ENCODE measurements at places on chromosomes 5 and 9.

GRCh38 chr5:114363837-114364236 lies 2.0 kb downstream of the KCNN2 start:
- DNase-seq, result no peak

- DNase-seq, result no peak
Measured at GRCh38 chr9:37455884-37456647, 9.2 kb downstream of the ZBTB5 start.

- no peak for DNase-seq
Measured at GRCh38 chr9:101271102-101271501, 113.7 kb downstream of the BAAT start.

DNA sequence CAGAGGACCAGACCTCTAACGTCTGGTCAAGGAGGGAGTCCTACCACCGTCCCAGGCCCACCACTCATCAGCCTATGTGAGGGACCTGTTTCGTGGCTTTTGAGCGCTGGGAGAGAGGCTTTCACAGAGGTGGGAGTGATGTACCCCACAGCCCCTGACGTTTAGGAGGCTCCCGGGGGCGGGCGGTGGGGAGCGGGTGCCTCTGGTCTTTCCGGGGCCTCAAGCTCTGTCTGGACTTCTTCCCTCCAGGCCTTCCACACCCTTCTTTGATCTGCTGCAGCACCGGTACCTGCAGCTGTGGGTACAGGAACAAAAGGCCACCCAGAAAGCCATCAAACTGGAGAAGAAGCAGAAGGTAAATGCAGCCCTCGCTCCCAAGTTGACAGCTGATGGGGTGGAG lies 45.1 kb upstream of the BARHL1 start:
- DNase-seq, result no peak

- no peak for DNase-seq
Measured at GRCh38 chr9:71648453-71648852, 119.9 kb downstream of the CEMIP2 start.

DNA sequence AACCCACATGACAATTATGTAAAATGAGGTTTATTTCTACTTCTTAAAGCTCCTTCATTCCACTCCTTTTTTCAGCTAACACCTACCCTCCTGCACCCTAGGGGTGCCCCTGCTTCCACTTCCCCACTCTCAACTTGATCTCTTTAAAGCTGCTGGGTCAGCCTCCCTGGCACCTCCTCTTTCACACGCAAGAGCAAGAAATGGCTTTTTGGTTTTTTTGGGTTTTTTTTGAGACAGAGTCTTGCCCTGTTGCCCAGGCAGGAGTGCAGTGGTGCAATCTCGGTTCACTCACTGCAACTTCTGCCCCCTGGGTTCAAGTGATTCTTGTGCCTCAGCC lies 64.4 kb downstream of the SUSD1 start:
- DNase-seq, result no peak

GRCh38 chr9:88270413-88270812 lies 117.8 kb upstream of the SPIN1 start:
- DNase-seq, result no peak

DNA sequence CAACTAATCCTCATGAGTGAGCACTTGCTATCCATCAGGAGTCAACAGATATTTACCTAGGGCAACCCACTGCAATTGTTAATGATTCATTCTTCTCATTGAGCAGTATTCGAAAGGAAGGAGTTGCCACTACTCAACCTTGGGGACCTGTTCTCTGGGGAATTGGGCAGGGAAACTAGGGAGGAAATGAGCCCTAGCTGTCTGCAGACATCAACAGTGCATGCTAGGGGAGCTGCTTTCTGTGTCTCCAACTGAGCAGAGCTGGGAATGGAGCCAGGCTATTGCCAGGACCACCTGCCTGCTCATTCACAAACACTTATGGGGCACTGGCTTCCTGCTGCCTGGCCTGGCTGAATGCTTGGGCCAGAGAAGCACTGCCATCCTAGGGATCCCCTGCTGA lies 183.4 kb downstream of the TMEM38B start:
- no peak for DNase-seq

- DNase-seq, result no peak
Measured at GRCh38 chr9:120900824-120901223, 23.8 kb upstream of the PHF19 start.

DNA sequence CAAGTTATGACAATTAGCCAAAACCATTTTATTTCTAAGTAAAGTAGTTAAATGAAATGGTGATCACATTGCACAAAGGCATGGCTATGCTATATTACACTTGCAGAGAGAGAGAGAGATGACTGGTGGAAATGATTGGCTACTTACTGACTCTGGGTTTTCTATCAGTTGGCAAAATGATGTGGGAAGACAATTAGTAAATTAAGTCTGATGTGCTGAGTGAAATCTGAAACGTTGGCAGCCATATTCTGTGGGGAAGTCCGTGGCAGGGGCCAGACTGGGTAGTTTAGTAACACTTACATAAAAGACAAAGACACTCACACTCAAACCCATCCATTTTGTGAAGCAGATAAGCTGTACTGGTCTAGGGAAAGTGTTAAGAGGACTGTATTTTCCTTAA lies 61.6 kb downstream of the ANXA1 start:
- DNase-seq, result no peak

GRCh38 chr9:72361217-72361616 lies 3.8 kb downstream of the ZFAND5 start:
- DNase-seq, result no peak

- DNase-seq, result no peak
Measured at GRCh38 chr9:3007326-3007725, 163.4 kb upstream of the PUM3 start.

DNA sequence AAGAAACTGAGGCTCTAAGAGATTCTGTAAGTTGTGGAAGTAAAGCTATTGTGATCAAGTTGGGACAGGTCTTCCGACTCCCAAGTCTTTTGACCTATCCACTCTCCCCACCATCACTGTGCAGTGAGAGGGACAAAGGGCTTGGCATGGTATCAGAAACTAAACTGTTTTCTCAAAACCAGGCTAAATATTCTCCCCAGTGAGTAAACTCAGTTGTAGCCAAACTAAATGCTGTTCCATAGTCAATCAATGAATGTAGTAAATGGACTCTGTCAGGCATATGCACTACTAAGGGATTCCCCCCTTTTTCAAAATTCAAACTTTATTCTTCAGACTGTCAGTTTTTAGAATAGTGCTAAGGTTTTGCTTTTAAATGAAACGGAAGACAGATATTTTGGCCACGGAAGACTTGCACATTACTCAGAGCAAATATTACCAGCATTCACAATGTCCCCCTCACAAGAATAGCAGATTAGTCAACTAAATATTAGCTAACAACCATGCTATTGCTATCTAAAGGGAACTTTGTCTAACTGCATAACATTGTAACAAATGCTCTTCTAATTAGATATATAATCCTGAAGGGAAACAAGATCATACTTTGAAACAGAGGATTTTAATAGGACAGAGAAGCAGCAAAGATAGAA lies 7.1 kb downstream of the PRKAA1 start:
- no peak for DNase-seq

GRCh38 chr5:143361438-143361837 lies 42.0 kb downstream of the NR3C1 start:
- no peak for DNase-seq

DNA sequence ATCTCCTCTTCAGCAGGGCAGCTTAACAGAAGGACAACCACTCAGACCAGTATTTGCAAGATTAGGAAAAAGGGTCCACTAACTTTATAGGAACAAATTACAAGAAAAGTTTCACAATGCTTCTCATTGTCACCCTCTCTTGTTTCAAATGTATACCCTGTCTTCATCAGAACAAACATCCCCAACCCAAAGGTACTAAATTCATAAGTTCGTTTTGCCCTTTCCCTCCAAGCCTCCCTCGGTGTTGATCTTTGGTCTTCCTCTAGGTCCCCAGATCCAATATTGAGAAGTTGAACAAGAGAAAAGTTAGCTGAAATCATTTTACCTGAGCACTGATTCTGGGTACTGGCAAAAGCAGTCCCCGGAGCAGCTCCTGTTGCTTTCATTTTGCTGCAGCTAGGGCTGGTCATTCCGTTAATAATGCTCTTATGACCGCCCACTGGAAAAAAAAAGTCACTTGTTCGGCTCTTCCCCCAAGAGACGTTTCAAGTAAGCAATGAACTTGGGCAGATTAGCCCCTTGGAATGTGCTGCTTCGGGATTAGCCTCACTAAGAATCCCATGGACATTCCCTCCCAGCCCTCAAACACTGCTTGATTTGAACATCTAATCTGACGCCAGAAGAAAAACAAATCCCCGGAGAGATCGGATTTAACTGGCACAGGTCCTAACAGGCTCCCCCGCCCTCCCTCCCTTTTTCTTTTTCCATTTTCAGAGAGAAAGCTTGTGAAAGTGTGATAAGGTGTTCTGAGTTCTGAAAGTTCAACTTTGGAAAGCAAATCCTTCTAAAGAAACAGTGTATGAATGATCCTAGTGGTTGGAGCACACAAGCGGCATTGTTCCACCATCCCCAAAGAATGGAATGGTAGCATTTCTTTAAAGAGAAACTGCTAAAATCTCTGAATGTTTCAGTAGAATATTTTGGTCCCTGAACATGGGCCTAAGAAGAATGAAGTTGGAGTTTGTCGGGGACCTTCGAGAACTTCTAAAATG lies 252.5 kb downstream of the TRPM3 start:
- no peak for DNase-seq

DNA sequence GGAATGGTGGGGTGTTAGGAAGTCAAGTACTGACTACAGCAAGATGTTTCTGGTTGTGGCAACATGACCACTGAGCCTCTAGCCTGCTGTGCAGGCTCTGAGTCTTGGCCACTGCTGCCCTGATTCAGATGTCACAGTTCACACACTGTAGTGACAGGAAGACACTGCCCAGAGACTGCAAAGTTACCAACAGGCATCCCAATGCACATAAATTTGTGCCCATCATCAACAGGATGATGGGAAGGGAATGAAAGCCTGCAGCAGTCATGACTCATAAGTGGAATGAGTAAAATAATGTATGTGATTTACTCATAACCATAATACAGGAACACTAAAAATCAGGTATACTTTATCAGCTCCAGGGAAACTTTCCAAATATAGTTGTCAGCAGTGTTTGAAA lies 251.6 kb upstream of the HAPLN1 start:
- DNase-seq, result no peak

DNA sequence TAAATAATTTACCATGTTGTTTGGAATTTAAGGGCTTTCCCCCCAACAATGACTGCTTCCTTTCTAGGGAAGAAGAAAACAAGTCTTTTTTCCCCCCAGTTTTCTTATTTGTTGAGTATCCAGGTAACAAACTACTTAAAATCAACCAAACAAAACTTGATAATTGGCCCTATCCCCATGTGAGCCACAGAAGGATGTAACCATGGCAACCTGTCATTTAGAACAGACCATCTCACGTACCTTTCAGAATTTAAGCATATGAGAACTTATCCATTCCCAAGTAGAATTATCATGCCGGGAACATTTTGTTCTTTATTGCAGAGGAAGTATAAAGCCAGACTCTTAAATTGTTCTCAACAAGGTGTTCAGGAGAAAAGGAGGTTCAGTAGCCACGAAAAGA lies 392.3 kb downstream of the CETN3 start:
- no peak for DNase-seq

GRCh38 chr9:137685035-137685740 lies 66.4 kb downstream of the EHMT1 start:
- DNase-seq, result no peak

GRCh38 chr5:67248703-67249589 lies 52.3 kb upstream of the CD180 start:
- DNase-seq, result no peak

All from sciatic nerve (tissue), 2 donors.